Gastrocnemius medialis (tissue), 4 donors: ENCODE measurements at places on chromosomes 12 and 14. TPM values are rescaled to one million over a fixed set of nuclear protein-coding genes. Genes with fewer than 3 reads are reported as not detected.

The RPL10L gene
- total RNA-seq, result not detected

The GLIPR1L1 gene
- not detected for total RNA-seq

The PSMD9 gene
- 84.9 TPM for total RNA-seq

The FAIM2 gene
- not detected for total RNA-seq

The MYBPC1 gene
- total RNA-seq, result 2,958 TPM

The COX8C gene
- not detected for total RNA-seq

DNA sequence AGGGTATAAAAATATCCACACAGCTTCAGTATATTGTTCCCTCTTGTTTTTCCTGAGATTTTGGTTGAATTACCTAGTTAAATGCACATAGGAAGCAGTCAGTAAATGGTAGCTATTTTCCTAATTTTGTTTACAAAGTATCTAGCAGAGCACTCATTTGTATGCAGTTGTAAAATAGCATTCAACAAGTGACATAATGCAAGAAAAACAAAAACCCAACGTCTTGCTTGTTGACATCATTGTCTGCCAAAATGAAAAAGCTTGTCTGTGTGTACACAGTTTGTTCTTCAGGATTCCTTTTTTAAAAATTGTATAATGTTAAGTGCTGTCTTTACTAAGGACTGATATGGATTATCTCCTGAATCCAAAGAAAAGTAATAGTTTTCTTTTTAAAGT, 2.7 kb downstream of the VRTN start:
- DNase-seq, result no peak
- no peak overlapping the region for H3K4me3 ChIP-seq
- H3K27me3 ChIP-seq, result peaks cover 9% of the 10 kb centered on the region
- H3K27ac ChIP-seq, result no peak overlapping the region

DNA sequence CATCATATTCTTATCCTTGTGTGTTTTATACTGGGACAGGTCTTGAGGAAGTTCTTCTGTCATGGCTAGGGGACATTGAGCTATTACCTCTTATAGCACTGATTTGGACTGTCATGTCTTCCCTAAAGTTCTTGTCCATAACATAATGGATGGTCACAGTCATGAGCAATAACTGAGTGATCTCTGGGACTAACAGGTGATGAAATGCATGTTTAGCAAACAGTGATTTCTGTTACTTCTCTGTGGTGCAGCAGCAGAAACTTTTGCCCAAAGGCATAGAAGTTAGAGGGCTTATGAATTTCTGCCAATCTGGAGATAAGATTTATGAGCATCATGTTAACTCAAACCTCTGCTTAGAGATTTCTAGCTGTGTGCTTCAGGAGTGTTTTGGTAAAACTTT, 5.9 kb downstream of the ADIPOR2 start:
- DNase-seq, result no peak
- H3K36me3 ChIP-seq, result no peaks in the 10 kb centered on the region
- no peak overlapping the region for H3K4me3 ChIP-seq

DNA sequence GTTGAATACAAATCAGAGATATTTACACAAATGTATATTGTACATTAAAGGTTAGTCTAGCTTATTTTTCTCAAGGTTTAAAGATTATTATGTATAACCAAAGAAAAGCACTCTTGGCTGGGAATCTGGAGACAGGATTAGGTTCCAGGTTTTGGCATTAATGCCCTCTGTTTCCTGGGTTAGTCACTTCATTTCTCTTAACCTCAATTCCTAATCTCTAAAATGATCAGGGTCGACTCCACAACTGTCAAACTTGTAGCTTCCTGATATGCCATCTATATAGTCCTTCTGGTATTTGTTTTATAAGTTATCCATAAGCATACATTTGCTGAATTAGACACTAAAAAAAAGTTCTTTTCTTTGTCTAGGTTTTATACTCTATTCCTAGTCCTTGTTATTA, 2.6 kb downstream of the ITPR2 start:
- no peak overlapping the region for H3K4me3 ChIP-seq
- DNase-seq, result no peak
- peaks cover 5% of the 10 kb centered on the region for H3K4me1 ChIP-seq
- no peak overlapping the region for H3K27ac ChIP-seq

DNA sequence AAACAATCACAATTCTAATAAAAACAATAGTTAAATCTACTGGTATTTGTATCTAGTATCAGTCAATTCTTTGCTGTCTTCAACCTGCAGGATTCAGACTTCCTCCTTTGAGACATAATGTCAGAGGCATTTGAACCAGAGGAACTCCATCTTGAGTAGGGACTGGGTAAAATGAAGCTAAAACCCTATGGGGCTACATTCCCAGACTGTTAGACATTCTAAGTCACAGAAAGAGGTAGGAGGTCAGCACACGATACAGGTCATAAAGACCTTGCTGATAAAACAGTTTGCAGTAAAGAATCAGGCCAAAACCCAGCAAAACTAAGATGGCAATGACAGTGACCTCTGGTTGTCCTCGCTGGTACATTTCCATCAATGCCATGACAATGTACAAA, 48.2 kb upstream of the MAP3K9 start:
- H3K4me1 ChIP-seq, result no peaks in the 10 kb centered on the region
- no peak overlapping the region for H3K4me3 ChIP-seq
- H3K27me3 ChIP-seq, result no peaks in the 10 kb centered on the region
- no peaks in the 10 kb centered on the region for H3K36me3 ChIP-seq
- DNase-seq, result no peak
- no peak overlapping the region for H3K27ac ChIP-seq

DNA sequence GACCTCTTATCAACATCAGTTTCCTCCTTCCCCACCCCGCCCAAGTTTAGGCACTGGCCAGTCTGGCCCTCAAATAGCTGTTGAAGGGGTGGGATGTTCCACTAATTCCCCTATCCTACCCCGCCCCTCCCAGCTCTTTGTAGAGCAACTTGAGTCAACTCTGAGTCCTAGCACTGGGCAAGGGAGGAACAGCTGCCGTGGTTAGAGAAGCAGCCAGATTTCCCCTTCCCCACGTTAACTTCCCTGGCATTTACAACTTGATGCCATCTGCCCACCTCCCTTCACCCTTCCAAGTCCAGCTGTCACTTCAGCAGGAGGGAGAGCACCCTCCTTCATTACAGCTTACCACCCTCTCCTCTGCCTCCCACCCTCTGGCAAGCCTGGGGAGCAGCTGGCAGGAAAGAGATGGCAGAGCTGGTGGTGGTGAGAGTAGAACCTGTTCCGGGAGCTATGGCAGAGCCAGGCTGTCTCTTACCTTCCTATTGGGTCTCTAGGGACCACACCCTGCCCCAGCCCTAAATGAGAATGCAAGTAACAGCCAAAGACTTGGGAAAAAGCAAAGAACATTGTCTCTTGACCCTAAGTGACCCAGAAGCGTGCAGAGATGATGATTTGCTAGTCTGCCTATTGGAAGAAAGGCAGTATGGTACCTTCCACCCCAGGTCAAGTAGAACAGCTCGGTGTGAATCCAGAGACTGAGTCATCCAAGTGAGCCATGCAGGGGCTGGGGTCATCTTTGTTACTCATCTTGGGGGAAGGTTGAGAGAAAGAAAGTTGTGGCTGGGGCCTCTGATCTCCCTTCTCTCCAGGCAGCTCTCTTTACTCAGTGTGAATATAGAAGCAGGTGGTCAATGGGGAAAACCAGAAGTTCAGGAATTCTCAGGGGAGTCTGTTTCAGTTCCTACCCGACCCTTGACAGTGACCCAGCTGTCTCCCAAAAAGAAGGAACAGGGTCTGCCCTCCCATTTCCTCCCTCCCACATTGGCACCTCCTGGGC, 1.5 kb downstream of the BLOC1S1 start:
- peak overlapping the region; percentile 99 for H3K27ac ChIP-seq
- H3K4me1 ChIP-seq, result peaks cover 74% of the 10 kb centered on the region
- no peaks in the 10 kb centered on the region for H3K27me3 ChIP-seq
- H3K4me3 ChIP-seq, result peak overlapping the region; percentile 79
- no peaks in the 10 kb centered on the region for H3K36me3 ChIP-seq

- H3K4me1 ChIP-seq, result no peaks in the 10 kb centered on the region
- no peak for DNase-seq
- H3K27me3 ChIP-seq, result no peaks in the 10 kb centered on the region
- H3K36me3 ChIP-seq, result no peaks in the 10 kb centered on the region
- no peak overlapping the region for H3K4me3 ChIP-seq
- H3K27ac ChIP-seq, result no peak overlapping the region
Observed at GRCh38 chr14:89853936-89854693, 100.4 kb downstream of the EFCAB11 start.

GRCh38 chr14:75842551-75842950, 139.2 kb downstream of the TGFB3 start:
- H3K4me3 ChIP-seq, result no peak overlapping the region
- no peak overlapping the region for H3K27ac ChIP-seq
- no peaks in the 10 kb centered on the region for H3K36me3 ChIP-seq

- H3K36me3 ChIP-seq, result no peaks in the 10 kb centered on the region
- DNase-seq, result no peak
- no peak overlapping the region for H3K27ac ChIP-seq
- H3K4me1 ChIP-seq, result no peaks in the 10 kb centered on the region
Observed at GRCh38 chr14:23865502-23865901, 88.1 kb upstream of the DHRS4 start.

DNA sequence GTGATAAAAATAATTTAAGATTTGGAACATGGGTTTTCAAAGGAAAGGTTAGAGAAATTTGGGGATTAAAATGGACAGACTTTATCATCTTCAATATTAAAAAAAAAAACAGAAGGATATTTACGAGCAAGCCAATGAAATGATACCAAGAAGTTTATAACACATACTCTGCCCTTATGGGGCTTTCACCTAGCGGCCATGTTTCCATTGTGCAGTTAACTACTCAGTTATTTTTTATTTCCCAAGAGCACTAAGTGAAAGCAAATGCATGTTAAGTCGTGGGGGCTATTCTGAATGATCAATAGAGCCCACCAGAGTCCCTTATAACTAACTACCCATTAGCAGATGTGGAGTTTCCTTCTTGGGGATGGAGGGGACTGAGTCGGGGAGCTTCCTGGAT, 53.9 kb downstream of the ETV6 start:
- no peak overlapping the region for H3K27ac ChIP-seq
- H3K36me3 ChIP-seq, result no peaks in the 10 kb centered on the region
- H3K4me3 ChIP-seq, result no peak overlapping the region
- H3K27me3 ChIP-seq, result no peaks in the 10 kb centered on the region

DNA sequence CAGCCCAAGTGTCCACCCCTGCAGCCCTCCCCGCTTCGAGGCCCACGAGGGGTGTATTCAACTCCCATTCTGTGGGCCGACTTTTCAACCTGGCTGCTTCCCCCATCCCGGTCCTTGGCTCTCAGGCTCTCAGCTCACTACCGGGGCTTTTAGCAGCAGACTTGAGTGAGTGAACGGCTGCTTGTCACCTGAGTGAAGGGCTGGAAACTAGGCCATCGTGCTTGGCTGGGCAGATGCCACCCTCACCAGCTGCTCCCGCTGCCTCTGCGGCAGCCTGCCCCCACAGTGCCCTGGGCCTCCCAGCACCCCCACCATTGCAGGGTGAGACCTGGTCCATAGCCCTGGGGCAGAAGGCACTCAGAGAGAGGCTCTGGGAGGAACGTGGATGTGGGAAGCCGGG, 59.9 kb downstream of the SLC6A12 start:
- H3K4me3 ChIP-seq, result no peak overlapping the region
- DNase-seq, result no peak
- H3K27me3 ChIP-seq, result no peaks in the 10 kb centered on the region
- no peaks in the 10 kb centered on the region for H3K36me3 ChIP-seq
- no peak overlapping the region for H3K27ac ChIP-seq

GRCh38 chr12:103422328-103422727, 73.4 kb downstream of the C12orf42 start:
- H3K4me3 ChIP-seq, result no peak overlapping the region
- DNase-seq, result no peak
- H3K4me1 ChIP-seq, result no peaks in the 10 kb centered on the region
- no peaks in the 10 kb centered on the region for H3K27me3 ChIP-seq
- H3K36me3 ChIP-seq, result no peaks in the 10 kb centered on the region

DNA sequence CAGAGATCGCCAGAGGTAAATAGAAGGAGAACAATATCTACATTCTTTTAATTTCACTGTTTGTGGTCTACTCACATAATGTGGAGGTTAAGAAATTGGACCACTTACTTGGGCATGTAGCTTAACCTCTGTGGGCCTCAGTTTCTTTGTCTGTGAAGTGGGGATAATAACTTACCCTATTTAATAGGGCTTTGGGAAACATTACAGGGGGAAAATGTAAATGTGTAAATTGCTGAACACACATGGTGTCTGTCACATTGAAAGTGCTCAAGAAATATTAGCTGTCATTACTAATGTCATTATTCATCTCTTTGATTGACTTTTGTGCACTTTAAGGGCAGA, 140.5 kb downstream of the SLC8A3 start:
- no peaks in the 10 kb centered on the region for H3K27me3 ChIP-seq
- H3K4me1 ChIP-seq, result no peaks in the 10 kb centered on the region
- no peak overlapping the region for H3K27ac ChIP-seq
- H3K36me3 ChIP-seq, result peaks cover 60% of the 10 kb centered on the region
- DNase-seq, result no peak

GRCh38 chr12:54443446-54443845, 24.4 kb upstream of the ITGA5 start:
- no peak overlapping the region for H3K4me3 ChIP-seq
- peaks cover 6% of the 10 kb centered on the region for H3K4me1 ChIP-seq

- H3K27ac ChIP-seq, result no peak overlapping the region
- H3K4me1 ChIP-seq, result peaks cover 4% of the 10 kb centered on the region
- no peaks in the 10 kb centered on the region for H3K36me3 ChIP-seq
- DNase-seq, result no peak
- H3K4me3 ChIP-seq, result no peak overlapping the region
- H3K27me3 ChIP-seq, result peaks cover 34% of the 10 kb centered on the region
Observed at GRCh38 chr12:79687711-79688260, 3.0 kb downstream of the PAWR start.

- no peaks in the 10 kb centered on the region for H3K27me3 ChIP-seq
- H3K4me3 ChIP-seq, result no peak overlapping the region
- DNase-seq, result no peak
Observed at GRCh38 chr12:5548152-5548943, 116.4 kb downstream of the NTF3 start.

DNA sequence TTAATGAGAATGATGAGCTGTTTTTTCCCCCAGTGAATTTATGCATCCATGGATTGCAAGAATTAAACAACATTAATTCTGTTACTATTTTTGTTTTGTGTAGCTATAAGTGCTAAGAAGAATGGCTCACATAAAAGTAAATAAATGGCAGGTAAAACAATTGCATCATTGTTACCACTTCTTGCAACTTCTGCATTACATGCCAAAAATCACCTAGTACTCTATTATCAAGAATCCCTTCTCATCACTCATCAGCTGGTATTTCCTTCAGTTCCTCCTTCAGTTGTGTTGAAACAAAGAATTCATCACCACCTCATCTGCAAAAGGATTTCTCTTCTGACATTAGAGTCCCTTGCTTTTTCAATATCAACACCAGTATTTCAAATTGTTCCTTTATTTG, 773 bp downstream of the A2M start:
- H3K36me3 ChIP-seq, result peaks cover 19% of the 10 kb centered on the region
- H3K27me3 ChIP-seq, result no peaks in the 10 kb centered on the region
- peak overlapping the region; percentile 66 for H3K27ac ChIP-seq
- peak overlapping the region; percentile 56 for H3K4me3 ChIP-seq
- peaks cover 26% of the 10 kb centered on the region for H3K4me1 ChIP-seq

DNA sequence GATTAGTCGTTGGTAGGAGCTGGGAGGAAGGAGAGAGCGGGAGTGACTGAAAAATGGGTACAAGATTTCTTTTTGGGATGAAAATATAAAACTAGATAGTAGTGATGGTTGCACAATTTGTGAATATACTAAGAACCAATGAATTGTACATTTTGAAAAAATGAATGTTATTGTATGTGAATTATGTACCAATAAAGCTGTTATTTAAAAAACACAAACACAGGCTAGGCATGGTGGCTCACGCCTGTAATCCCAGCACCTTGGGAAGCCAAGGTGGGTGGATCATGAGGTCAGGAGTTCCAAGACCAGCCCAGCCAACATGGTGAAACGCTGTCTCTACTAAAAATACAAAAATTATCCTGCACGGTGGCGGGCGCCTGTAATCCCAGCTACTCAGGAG, 32.1 kb downstream of the PPP1R13B start:
- peaks cover 19% of the 10 kb centered on the region for H3K4me1 ChIP-seq
- DNase-seq, result no peak
- H3K36me3 ChIP-seq, result no peaks in the 10 kb centered on the region
- H3K27me3 ChIP-seq, result no peaks in the 10 kb centered on the region
- H3K4me3 ChIP-seq, result no peak overlapping the region
- no peak overlapping the region for H3K27ac ChIP-seq
